Panc1 (cell line): ENCODE measurements at places on chromosomes 3 and 15.

- no peak for DNase-seq
These were observed 61.2 kb upstream of the CTSH start for GRCh38 chr15:79006071-79006470.

- DNase-seq: no peak
These were observed 52.7 kb downstream of the SLC28A2 start for GRCh38 chr15:45304711-45305110.

GRCh38 chr15:27094235-27094634, 123.3 kb downstream of the GABRG3 start:
- DNase-seq: no peak

DNA sequence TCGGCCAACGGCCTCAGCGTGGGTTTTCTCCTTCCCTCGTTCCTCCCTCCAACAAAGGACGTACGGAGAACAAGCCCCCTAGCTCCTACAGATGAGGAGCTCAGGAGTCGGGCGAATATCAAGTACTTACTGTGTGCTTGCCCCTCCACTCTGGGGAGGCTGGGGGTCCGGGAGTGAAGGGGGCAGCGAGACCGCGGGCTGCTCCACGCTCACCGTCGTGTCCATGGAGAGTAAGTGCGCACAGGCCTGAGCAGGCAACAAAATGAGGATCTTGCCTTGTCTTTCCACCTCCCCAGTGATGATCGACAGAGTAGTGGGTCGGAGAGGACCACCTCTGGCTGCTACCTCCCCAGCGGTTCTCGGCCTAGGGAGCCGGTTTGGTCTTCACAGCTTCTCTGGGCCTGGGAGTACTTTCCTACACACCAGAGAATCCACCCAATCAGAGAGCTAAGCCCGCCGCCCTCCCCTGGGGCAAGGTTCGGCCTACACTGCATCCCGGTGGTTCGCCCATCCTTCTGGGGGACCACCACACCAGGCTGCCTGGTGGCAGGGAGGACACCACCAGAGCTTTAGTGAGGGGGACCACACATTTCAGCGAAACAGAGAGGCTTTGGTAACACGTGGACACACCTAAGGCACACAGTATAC, 603 bp upstream of the TRANK1 start:
- no peak for DNase-seq

DNA sequence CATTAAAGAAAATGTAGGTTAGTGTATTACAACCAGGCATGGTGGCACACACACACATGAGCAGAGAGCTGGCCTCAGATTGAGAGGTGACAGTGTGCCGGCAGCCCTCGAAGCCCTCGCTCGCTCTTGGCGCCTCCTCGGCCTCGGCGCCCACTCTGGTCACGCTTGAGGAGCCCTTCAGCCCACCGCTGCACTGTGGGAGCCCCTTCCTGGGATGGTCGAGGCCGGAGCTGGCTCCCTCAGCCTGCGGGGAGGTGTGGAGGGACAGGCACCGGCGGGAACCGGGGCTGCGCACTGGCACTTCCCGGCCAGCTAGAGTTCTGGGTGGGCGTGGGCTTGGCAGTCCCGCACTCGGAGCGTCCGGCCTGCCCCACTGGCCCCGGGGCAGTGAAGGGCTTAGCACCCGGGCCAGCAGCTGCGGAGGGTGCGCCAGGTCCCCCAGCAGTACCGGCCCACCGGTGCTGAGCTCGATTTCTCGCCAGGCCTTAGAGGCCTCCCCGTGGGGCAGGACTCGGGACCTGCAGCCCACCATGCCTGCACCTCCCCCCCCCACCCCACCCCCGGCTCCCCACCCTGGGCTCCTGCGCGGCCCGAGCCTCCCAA, 80.4 kb upstream of the TMEM158 start:
- no peak for DNase-seq

DNA sequence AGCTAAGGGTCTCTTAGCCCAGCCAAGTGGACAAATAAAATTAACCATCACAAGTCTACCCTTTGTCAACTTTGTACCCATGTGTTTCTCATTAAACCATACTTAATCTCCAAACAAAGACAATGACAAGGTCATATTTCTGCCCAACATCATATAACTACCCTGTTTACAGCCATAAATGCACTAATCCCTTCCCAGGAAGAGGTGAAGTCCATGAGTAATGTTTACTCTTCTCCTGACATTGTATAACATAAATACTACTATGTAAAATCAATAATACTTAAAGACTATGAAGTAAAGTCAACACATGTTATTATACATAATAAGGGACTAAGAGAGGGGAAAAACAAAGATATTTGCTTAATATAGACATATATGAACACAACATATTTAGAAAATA, 38.5 kb upstream of the FAN1 start:
- no peak for DNase-seq

GRCh38 chr3:134375582-134376384, 1.5 kb upstream of the AMOTL2 start:
- DNase-seq: no peak

GRCh38 chr3:27591312-27592210, 107.4 kb upstream of the SLC4A7 start:
- no peak for DNase-seq

- DNase-seq: no peak
These were observed 1.1 kb downstream of the CNBP start for GRCh38 chr3:129182390-129183185.

DNA sequence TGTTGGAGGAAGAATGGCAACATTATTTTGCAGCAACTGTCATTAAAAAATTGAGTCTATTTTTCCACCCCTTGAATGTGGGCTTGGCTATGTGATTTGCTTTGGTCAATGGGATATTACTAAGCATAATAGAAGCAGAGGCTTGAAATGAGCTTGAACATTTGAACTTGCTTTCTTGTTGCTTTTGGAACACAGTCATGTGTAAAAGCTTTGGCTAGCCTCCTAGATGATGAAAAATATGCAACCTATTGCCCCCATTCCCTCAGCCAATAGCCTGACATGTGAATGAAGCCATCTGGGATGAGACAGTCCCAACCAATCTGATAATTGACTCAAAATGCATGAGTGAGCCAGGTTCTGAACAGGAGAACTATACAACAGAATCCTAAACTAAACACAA, 78.4 kb downstream of the PLSCR2 start:
- DNase-seq: no peak

DNA sequence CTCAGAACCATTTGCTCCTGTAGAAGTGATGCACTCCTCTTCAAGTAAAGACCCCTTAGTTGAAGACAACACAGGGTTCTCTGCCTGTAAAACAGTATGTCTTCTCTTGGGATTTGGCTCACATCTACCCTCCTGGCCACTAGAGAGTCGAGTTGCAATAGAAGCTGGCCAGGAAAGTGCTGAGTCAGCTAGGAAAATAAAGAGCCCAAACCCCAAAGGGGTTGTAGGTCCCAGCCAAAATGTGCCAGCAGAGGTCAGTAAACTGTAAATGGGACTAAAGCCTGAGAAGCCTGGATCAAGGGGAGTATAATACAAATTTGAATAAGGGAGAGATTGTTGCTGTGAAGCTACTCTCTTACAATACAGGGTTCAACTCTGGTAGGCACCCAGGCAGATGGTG, 37.2 kb upstream of the THBS1 start:
- DNase-seq: no peak

DNA sequence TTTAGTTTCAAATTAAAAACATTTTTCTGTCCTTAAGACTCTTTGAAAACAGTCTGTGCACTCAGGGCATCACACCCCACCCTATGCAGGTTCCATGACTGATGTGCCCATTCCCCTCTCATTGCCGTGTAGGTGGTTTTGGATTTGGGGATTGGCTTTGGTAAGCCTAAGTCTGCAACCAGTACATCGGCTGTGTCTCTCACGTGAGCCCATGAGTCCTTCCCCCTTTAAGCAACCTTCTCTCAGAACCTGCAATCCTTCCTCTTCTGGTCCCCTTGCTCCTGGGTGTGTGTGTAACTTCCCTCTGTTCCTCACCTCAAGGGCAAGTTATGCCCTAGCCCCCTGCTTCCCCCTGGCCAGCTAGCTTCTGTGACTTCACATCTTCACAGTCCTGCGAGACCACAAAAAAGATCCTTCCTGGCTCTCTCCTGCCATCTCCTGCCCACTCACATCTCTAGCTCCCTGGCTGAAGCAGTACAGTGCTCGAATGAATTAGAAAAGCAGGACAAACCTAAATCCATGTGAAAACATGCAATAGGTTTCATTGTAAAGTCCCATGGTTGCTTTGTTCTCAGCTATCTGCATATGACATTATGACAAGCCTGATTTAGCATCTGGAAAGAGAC, 126.7 kb downstream of the UACA start:
- DNase-seq: no peak

- DNase-seq: no peak
These were observed 10.5 kb upstream of the TM4SF18 start for GRCh38 chr3:149343951-149344350.

GRCh38 chr15:82304778-82305090, 42.1 kb downstream of the SAXO2 start:
- DNase-seq: no peak

DNA sequence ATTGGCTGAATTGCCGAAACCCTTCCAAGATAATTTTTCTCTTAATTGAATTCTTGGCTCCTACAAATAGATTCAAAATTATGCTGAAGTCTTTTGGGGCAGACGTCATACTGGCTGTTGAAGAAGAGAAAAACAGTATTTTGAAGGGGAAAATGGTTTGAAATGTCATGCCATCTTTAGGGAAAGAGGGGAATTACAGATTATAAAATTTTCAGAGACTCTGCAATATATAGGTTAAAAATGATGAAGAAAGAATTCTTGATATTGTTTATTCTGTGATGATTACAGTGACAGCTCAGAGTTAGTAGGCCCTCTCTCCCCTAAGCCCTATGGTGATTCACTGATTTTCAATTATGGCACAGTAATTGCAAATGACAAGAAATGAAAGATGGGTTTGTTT, 86.1 kb downstream of the CGNL1 start:
- no peak for DNase-seq

- DNase-seq: no peak
These were observed 17.6 kb upstream of the KCNMB3 start for GRCh38 chr3:179268400-179269051.

- DNase-seq: no peak
These were observed 4.0 kb downstream of the GCSAM start for GRCh38 chr3:112128843-112129727.

DNA sequence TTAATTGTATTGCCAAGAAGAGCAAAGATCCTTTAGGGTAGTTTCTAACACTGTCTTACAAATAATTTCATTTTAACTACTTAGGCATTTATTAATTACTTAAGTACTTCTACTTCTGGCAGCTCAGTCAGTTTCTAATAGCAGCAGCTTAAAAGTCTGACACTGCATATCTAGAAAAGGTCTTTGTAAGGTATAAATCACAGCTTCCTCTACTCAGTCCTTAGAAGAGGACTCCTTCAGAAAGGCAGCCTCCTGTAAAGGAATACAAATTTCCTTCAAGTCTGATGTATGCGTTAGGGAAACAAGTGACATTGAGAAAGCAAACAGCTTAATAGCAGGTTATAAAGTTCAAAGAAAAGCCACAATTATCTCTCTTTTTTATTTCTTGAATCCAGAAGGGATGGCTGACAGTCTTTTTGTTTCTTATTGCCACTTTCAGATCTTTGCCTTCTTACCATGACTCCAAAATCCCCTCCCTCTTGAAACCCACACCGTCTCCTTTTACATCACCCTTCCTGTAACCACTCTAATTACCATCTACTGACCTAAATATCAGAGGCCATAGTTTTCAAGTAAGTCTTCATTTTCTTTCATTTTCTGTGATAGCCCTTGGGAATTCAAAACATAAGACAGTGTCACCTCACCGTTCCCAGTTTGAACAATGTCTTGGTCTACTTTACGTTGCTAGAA, 109.5 kb downstream of the CGGBP1 start:
- no peak for DNase-seq

GRCh38 chr15:55526559-55527036, 18.6 kb upstream of the DNAAF4 start:
- no peak for DNase-seq

DNA sequence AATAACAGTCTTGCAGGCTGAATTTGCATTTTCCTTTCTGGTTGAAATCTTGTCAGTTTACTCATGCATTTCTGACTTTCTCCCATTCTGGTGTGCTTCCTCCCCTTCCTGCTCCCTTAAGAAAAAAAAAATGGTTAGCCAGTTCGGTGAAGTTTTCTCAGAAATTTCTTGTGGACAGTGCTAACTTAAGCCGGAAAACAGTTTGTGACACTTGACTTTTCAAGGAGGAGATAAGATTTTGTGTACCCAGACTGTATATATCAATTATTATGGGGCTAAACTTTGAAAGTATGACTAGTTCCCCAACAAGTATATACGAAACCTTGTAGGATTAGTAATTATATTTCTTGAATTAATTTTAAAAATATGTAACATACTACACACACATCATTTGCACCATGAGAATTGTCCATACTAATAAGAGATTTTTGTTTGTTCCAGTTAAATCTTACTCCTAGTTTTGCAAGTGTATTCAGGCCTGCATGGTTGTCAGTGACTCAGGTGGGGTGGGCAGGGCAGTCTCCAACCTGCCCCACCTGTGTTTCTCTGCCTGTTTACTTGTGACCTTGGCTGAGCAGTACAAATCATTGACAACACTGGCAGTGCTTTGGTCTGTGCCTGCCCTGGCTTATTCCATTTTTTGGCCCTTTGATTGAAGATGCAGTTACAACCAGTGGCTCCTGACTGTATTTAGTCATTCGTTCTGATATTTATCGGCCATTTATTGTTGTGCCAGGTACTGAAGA, 19.1 kb downstream of the UBE2E1 start:
- DNase-seq: no peak

GRCh38 chr3:155631323-155632019, 113.4 kb downstream of the PLCH1 start:
- DNase-seq: no peak

DNA sequence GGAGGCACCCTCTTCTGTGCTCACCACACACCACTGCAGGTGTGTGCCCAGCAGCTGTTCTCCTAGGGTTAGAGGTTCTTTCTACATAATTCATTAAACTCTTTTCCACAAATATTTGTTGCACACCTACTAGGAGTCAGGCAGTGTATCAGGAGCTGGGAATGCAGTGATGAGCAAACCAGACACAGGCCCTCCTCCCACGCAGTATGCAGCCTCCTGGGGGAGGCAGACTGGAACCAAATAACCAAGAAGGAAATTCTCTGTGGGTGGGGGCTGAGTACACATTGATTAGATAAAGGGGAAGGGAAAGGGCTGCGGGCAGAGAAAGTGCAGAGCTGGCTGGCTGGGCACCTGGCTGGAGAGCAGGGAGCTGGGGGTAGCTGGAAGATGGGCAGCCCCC, 18.5 kb upstream of the C3orf22 start:
- DNase-seq: no peak
